Fibroblast of lung (primary cell): ENCODE measurements at places on chromosomes 1 and 21.

GRCh38 chr1:46137916-46138315, 5.5 kb upstream of the PIK3R3 start:
- peak; percentile 72 for DNase-seq

- peak; percentile 64 for DNase-seq
Observed at GRCh38 chr1:9186082-9186859, 48.3 kb upstream of the H6PD start.

GRCh38 chr1:119631433-119632102, 16.5 kb downstream of the ZNF697 start:
- peak; percentile 86 for DNase-seq

- DNase-seq: no peak
Observed at GRCh38 chr1:109615879-109616278, 3.5 kb downstream of the GNAT2 start.

GRCh38 chr1:100535264-100535663, 2.7 kb upstream of the GPR88 start:
- DNase-seq: no peak

- DNase-seq: no peak
Observed at GRCh38 chr1:175479521-175480342, 263.7 kb downstream of the TNR start.

DNA sequence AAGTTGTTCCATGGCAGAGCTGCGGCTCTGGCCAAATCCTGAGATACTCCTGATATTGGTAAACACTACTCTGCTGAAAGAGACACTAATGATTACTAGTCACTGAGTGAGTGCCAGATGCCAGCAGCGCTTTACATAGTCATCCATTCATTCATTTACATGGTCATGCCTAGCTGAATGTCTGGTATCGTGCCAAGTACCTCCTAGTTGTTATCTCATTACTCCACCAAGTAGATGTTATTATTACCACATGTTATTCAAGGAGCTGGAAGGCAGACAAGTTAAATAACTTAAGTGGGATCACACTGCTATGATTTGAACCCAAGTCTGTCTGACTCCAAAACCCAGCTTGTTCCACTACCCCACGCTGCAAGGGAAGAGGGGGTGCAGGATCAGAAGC, 4.7 kb downstream of the OLFML2B start:
- DNase-seq: peak; percentile 64

GRCh38 chr1:4075436-4076225, 175.6 kb upstream of the C1orf174 start:
- no peak for DNase-seq

- DNase-seq: no peak
Observed at GRCh38 chr1:153531638-153532037, 4.2 kb downstream of the S100A6 start.

GRCh38 chr1:212166644-212167043, 118.6 kb upstream of the PPP2R5A start:
- no peak for DNase-seq

GRCh38 chr21:42315296-42315891, at the start of gene TFF3:
TFF3 (minus strand) TSS chr21:42315409; CDS start chr21:42315374, 35 bp downstream.
- DNase-seq: no peak

GRCh38 chr21:32426592-32427051, 14.1 kb downstream of the EVA1C start:
- DNase-seq: peak; percentile 19

GRCh38 chr1:107649023-107649422, 316.0 kb downstream of the VAV3 start:
- peak; percentile 11 for DNase-seq

GRCh38 chr21:35578831-35579471, 481.4 kb downstream of the SETD4 start:
- DNase-seq: peak; percentile 68

GRCh38 chr1:40160806-40161124, 422 bp upstream of the RLF start:
- no peak for DNase-seq

DNA sequence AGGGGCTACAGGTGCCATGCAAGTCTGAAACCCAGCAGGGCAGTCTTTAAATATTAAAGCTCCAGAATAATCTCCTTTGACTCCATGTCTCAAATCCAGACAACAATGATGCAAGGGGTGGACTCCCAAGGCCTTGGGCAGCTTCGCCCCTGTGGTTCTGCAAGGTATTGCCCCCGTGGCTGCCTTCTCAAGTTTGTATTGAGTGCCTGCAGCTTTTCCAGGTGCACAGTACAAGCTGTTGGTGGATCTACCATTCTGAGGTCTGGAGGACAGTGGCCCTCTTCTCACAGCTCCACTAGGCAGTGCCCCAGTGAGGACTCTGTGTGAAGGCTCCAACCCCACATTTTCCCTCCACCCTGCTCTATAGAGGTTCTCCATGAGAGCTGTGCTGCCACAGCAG, 3.7 kb upstream of the MROH9 start:
- no peak for DNase-seq

DNA sequence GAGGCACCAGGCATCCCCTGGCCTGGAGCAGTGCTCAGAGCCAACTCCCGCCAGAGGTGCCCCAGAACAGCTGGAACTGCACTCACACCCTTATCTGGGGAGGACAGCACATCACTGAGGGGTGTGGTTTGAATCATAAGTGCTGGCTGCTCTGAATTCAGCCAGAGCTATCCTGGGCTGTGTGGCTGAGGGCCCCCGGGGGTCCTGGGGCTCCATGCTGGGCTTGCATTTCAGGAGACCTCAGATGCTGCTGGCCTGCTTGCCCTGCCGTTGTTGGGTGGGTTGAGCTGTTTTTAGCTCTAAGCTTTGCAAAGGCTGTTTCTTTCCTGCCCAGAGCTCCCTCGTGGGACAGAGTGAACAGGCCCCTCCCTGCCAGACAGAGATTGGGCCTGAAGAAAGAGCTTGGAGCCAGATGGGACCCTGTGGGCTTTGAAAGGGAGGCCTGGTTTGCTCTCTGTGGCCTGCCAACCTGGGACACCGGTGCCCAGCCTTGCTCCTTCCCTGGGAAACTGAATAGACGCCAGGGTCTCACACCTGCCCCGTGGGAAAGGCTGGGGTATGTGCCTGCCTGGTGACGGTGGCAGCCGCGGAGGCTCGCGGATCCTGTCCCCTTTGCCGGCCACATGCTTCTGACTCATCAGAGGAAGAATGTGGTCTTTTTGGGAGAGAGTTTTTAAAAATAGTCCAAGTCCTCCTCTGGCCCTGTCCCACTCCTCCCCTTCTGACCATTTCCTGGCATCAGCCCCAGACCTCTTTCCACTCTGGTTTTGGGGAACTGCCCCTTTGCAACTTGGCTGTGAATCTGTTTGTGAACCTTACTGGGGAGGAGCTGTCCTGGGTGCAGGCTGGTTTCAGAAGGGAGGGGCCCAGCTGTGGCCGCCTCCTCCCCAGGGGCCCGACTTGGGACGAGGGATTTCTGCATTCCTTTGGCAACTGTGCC, 30.0 kb downstream of the ARHGEF10L start:
- DNase-seq: peak; percentile 90

DNA sequence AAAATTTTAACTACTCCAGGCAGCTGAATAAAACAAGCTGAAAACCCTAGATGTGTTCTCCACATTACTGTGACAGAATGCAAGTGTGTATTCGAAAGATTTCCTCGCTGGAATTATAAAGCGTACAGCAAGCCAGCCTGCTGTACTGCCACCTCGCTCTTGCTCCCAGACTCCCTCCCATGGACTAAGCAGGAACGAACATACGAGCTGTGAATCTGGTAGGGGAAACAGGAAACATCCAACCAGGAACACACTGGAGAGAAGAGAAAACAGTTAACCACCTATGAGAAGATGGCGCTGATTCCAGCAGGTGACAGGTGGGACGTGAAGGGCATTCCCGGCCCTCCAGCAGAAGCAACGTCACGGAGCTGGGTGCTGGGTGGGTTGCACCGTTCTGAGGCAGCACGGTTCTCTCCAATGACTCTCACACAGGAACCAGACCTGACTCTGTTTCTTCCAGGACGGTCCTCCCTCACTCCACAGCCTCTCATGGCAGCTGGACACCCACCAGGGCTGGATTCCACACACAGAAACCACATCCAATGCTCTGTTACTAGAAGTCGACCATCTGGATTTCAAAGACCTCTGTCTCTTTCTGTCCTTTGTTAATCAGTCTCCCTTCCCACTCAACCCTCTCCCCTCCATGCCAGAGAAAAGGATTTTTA, 219.2 kb downstream of the RERE start:
- peak; percentile 36 for DNase-seq

DNA sequence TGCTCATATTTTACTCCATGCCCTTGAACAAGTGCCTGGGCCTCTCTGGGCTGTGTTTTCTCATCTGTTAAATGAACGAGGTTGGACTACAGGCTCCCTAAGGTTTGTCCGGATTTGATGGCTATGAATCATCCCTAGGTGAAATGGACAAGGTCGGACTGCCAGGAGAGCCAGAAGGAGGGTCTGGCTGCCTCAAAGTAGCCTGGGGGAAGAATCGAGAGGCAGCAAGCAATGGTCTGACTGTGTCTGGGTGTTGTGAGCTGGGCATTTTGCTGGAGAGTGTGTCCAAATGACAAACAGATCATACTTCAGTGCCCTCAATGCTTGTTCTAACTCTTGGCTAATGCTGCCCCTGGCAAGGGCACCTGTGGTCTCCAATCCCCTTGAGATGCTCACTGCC, 730.9 kb downstream of the PTPRU start:
- DNase-seq: no peak

GRCh38 chr1:37259019-37259418, 215.4 kb upstream of the ZC3H12A start:
- DNase-seq: no peak

DNA sequence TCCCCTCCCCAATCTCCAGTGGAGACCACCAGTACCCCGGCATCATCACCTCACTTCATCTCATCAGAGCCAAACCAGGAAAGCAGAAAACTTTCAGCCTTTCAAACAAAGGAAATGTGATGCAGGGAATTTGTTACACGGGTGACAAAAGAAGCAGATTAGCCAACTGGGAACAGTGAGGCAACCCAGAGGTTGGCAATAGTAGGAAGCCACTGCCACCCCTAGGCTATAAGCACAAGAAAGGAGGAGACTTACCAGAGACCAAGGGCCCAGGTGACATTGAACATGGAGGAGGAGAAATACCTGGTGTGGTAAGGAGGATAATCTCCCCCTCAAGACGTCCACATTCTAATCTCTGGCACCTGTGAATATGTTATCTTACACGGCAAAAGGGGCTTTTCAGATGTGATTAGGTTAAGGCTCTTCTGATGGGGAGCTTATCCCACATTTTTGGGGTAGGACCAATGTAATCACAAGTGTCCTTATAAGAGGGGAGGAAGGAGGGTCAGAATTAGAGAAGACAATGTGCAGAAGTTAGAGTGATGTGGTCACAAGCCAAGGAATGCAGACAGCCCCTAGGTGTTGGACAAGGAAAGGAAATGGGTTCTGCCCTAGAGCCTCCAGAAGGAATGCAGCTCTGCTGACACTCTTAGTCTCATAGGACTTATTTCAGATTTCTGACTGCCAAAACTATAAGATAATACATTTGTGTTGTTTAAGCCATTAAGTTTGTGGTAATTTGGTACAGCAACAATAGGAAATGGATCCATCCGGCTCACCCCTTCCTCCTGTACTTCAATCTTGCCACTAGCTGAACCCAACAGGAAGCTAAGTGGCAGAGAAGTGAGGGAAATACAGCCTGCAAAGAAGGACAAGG, 83.6 kb upstream of the VAV3 start:
- DNase-seq: no peak

- DNase-seq: no peak
Observed at GRCh38 chr1:93729502-93729901, 47.9 kb upstream of the BCAR3 start.

GRCh38 chr1:223142795-223143536, at the start of gene TLR5:
TLR5 (minus strand) TSS chr1:223143248; CDS start chr1:223113031, 30,217 bp downstream.
- peak; percentile 71 for DNase-seq

DNA sequence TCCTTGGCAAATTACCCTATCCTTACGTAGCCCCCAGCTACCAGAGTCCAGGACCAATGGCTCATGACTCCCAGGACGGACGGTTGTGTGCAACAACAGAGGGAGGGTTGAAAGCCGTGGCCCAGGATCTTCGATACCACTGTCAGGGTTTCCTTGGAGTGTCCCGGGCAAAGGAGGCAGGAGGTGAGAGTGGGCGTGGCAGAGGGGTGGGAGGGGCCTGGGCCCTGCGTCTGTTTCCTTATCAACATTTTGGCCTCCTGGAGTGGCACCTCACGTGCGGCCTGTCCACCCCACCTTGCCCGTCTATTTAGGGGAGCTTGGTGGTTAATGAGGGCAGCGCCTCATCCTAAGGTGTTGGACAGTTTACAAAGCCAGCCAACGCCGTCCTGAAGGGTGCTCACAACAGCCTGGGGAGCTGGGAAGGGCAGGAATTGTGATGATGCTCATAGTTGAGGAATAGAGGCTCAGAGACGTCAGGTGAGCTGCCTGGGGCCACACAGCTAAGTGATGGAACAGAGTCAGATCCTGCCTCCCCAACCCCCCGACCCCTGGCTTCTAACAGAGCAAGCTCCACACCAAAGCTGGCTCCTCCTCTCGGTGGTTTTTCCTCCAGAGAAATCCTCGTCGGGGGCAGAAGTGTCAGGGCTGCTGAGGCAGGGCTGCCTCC, 17.4 kb upstream of the ARHGEF10L start:
- no peak for DNase-seq

DNA sequence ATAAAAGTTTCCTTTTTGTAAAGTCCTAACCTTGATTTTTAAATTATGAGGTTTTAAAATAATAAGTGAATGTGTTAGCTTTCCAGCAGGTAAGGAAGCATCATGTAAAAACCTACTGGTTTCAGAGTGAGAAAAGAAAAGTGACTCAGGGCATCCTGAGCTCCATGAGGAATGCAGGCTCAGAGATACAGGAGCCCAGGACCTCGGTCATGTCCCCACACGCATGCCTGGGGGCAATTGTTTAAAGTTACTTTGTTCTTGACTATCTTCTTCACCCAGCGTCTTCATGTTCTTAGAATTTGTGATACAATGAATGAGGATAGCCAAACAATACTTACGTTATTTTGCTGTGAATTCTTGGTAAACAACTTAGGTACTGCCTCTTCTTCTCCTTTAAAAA, 117.4 kb upstream of the PLPPR5 start:
- no peak for DNase-seq

DNA sequence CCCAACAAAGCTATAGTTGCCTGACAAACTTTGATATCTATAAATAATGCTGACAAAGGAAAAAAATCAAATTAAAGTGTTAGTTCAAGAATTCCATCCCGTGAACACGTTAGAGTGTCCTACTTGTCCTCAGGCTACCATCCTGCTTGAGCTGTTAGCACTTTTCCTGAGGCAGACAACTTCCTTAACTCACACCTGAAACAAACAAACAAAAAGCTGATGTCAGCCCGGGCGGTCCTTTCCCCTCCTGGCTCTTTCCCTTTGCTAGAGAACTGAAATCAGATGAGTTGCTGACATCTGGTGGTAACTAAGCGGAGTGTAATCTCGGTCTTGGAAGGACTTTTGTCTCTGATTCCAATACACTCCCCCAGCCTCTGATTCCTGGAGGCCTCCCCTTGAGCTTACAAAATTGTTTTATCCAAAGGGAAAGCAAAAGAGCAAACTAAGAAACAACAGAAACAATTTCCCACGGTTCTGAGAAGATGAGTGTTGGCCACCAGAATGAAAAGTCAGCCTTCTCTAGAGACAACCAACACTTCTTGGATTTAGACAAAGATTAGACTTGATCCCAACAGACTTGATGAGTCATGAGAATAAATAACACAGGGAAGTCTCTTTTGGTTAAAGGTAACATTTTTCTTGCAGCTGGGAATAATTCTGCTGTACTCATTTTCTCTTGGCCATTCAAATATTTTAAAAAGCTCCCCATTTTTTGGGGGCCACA, 135.4 kb downstream of the PROX1 start:
- DNase-seq: peak; percentile 76

- no peak for DNase-seq
Observed at GRCh38 chr1:223320959-223321358, 43.0 kb downstream of the SUSD4 start.

GRCh38 chr1:85199667-85200462, 951 bp downstream of the SYDE2 start:
- DNase-seq: no peak

- peak; percentile 43 for DNase-seq
Observed at GRCh38 chr21:43597052-43597451, 62.2 kb downstream of the HSF2BP start.
